ENCODE measurements at places on chromosomes 6 and 20. TPM values are rescaled to one million over a fixed set of nuclear protein-coding genes. Genes with fewer than 3 reads are reported as not detected.

The CST9L gene
- total RNA-seq: not detected

The WDR46 gene
- 49.6 TPM for total RNA-seq

The GATA5 gene
- 0.66 TPM for total RNA-seq

The KCNK15 gene
- 0.23 TPM for total RNA-seq

The GTSF1L gene
- not detected for total RNA-seq

The GJA10 gene
- total RNA-seq: not detected

The PLCB1 gene
- 0.45 TPM for total RNA-seq

The LTV1 gene
- total RNA-seq: 29.6 TPM

The OSTM1 gene
- total RNA-seq: 20.1 TPM

The ADGB gene
- total RNA-seq: not detected

The GNL1 gene
- total RNA-seq: 29.2 TPM

The CCM2L gene
- 0.45 TPM for total RNA-seq

The MMP24 gene
- total RNA-seq: 26.7 TPM

The SMLR1 gene
- not detected for total RNA-seq

The JAG1 gene
- 37.3 TPM for total RNA-seq

The CDC25B gene
- 208 TPM for total RNA-seq

The LAMA4 gene
- total RNA-seq: 0.80 TPM

The COL9A3 gene
- 0.49 TPM for total RNA-seq

The CFB gene
- 3.0 TPM for total RNA-seq

The EPHA7 gene
- 0.03 TPM for total RNA-seq

The TINAG gene
- total RNA-seq: not detected
